ENCODE measurements at places on chromosomes 2 and 18.

DNA sequence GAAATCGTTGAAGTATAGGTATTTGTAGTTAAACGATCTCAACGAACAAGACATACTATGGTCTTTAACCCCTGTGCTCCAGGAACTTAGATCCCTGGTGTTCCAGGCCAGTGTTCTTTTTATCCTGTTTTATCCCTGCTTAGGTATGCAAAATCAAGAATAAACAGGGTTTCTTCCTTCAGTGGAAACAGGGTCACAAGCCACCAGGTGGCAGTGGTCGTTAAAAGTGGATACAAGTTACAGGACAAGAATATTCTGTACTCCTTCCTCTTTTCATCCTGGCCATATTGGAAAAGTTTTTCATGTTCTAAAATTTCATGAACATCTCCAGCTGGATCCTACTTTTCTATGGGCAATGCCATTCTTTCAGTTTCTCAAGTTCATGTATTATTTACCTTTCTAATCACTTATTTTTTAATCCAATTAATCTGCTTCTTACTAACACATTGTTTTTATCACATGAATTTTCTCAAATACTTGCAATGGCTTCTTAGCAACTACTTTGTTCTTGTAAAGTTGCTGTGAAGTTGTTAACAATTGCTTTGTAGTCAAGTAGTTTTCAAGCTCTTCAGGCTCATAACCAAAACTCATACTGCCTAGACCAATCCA is 16.4 kb upstream of the HNMT start:
- DNase-seq: peak; percentile 12

GRCh38 chr2:134468164-134468563 is 214.3 kb downstream of the MGAT5 start:
- no peak for DNase-seq

DNA sequence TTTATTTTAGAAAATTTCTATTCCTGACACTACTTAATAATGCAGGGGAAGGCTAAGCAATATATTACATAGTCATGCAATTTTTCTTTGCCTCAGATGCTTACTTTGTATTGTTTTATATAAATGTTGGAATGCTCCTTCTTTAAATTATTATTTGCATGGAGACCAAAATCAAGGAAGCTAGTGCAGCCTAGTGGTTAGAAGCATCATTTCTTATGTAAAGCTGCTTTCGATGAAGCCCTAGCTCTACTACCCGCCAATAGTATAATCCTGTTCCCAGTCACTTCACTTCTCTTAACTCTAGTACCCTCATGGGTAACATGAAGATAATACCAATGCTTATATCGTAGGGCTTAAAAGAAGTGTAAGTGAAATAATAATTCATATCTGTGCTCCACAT is 198.9 kb downstream of the LRATD1 start:
- no peak for DNase-seq

- DNase-seq: no peak
Measured at GRCh38 chr2:74278694-74279093, 64.5 kb downstream of the SLC4A5 start.

DNA sequence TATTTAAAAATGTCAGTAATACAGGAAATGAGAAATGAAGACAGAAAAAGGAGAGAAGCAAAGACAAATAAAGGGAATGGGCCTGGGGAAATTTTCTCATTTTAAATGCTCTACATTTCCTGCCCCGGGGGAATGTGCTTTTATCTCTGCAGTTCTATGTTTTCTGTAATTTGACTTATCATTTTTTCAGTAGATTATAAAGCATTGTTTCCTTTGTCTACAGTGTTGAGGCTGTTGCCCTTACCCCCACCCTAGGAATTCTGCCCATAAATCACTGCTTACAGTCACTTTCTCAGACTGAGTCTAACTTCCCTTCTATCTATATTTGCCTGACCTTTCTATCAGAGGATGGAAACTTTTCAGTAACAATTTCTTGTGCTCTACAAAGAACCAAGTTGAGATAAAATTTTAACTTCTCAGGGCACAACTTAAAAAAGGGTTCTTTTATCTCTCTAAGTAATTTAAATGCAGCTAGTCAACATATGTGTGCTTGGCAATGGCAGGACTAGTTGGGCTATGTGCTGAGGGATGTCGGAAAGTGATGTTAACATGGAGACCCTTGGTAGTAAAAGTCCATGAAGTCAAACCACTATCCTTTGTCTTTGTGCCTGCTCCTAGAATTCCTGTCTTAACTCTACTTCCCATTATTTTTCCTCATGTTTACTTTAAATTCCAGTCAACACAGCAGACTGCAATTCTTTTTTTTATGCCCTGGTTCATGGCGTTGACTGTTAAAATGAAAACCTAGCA is 146.5 kb upstream of the MMADHC start:
- no peak for DNase-seq

- DNase-seq: no peak
Measured at GRCh38 chr2:237012577-237013267, 73.0 kb upstream of the COPS8 start.

DNA sequence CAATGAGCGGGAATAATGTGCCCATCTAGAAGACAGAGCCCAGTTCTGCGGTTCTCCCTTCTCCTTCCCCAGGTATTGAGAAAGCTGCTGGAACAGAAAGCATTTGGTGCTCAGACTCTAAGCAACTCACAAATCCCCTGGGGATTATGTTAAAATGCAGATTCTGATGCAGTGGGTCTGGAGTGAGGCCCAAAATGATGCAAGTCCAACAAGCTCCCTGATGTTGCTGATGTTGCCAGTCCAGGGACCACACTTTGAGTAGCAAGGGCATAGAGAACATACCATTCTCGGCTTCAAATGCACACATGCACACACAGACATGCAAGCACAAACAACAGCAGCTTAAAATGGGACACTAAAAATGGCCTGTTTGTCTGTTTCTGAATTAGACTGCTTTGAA is 274.8 kb upstream of the NCKAP5 start:
- no peak for DNase-seq

DNA sequence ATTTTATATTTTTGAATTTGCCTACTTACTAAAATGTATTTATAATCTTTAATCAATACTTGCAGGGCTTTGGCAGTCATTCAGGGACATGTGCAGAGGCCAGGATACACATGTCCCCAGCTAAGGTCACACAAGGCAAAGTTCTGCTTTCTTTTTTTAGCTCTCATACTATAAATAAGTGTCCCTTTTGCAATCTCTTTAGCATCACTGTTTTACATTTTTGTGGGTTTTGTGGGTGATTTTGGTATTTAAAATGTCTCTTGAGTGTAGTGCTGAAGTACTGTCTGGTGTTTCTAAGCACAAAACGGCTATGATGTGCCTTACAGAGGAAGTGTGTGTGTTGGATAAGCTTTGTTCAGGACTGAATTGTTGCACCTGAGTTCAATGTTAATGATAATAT is 309.0 kb upstream of the GULP1 start:
- no peak for DNase-seq

DNA sequence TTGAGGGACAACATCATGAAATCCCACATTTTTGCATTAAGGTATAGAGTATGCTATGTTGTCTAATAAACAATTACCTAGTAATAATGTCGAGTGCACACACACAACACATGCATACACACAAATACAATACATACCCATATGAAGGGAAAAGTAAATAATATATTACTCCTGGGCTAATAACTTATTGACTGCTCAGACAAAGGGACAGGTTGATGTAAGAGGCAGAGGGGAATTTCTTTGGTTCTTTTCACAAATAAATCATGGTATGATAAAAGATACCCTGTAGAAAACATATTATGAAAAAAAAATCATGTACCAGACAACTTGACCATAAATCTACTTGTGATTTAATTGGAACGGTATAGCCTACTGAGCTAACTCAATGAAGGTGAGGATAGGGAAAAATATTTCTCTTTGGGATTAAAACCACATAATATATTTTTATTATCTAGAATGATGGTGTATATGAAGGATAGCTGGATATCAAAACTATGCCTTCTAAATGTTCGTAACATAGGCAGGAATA is 398.7 kb upstream of the LRRTM4 start:
- no peak for DNase-seq

DNA sequence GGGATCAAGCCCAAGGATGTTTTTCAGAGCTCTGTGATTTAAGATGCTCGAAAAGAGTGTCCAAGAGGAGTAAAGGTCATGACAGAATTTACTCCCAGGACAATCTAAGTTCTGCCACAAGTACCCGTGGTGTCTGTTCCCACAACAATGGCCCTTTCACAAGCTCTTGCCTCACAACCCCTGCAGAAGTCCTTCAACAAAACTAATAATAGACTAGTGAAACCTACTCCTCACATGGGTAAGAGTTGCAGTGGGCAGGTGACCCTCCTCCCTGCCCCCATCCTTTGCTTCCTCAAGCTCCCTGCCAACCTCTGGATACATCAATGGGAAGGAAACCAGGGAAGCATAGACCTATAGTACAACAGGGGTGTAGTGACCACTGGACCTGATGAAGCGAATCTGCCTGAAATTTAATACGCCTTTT is 34.9 kb downstream of the PTCD3 start:
- DNase-seq: no peak

DNA sequence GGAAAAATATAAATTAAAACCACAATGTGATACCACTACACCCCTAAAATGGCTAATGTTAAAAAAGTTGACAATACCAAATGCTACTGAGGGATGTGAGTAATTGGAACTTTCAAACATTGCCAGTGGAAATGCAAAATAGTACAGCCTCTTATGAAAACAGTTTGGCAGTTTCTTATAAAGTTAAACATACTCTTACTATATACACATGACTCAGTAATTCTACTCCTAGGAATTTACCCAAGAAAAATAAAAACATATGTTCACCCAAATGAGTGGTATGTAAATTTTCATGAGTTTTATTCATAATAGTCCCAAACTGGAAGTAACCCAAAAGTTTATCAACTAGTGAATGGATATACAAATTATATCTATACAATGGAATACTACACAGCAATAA is 228.0 kb downstream of the CYP26B1 start:
- DNase-seq: no peak

DNA sequence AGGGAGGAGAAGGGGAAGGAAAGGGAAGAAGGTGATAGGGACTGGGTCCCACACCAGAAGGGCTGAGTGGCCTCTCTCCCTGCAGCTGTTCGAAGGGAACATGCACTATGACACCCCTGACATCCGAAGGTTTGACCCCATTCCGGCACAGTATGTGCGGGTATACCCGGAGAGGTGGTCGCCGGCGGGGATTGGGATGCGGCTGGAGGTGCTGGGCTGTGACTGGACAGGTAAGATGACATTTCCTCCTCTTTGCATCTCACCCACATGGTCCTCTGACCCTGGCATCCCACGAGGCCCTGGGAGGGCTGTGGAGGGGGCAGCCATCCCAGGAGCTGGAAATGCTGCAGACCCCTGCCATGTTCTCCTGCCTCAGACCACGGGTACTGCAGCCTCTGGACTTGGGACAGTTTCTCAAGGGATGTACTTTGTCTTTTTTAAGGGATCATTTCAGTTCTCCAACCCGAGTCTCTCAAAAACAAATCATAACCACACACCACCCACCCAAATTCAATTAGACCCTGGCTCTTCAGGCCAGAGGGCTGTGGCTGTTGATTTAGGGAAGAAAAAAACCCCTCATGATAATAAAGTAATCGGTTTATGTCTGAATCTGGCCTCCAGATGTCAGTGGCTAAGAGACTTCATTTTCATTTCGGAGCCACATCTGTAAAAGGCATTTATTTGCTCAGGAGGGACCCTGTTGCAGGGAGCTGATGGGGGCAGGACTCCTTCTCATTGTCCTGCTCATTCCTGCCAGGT is 63.5 kb downstream of the NRP2 start:
- no peak for DNase-seq

GRCh38 chr2:70089220-70089982 is 2.1 kb downstream of the PCBP1 start:
- peak; percentile 44 for DNase-seq

DNA sequence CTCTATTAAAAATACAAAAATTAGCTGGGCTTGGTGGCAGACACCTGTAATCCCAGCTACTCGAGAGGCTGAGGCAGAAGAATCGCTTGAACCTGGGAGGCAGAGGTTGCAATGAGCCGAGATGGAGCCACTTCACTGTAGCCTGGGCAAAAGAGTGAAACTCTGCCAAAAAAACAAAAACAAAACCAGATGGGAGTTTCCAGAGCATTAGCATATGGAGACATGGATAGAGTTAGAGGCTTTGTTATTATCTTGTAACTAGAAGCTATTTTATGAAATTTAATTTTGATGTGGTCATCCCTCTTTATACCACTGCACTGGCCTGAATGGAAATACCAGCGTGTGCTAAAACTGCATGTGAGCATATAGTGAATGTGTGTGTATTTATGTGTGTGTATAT is 58.9 kb downstream of the TRAPPC8 start:
- no peak for DNase-seq

- DNase-seq: no peak
Measured at GRCh38 chr2:67996772-67997527, 65.9 kb downstream of the C1D start.

DNA sequence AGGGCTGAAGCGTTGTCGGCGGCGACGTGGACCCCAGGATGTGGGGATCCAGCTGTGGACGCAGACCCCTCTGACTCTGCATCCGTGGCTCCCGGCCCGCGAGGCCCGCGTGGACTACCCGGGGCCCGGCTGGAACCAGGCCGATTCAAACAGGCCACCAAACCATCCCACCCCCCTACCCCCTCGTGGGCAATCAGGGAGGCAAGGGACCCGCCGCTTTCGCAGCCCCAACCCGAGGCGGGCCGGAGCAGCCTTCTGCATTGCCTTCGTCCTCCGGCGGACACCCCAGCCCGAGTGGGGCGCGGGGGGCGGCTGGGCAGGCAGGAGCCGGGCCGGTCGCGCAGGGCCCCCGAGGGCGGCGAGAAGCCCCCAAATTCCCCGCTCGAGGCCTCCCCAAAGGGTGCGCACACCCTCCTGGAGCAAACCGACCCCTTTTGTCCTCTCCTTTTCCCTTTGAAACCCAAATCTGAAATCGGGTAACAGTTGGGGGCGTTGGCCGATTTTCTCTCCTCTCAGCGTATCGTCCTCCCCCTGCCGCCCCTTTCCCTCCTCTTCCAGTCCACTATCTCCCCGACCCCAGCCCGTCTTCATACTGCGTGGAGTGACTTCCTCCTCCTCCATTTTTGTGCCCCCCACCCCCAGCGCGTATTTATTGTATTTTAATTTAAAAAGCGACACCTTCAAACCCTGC is 7.4 kb downstream of the SP9 start:
- DNase-seq: no peak

GRCh38 chr18:11165138-11165537 is 15.8 kb upstream of the PIEZO2 start:
- no peak for DNase-seq

- no peak for DNase-seq
Measured at GRCh38 chr18:33113416-33113815, 327.1 kb downstream of the CCDC178 start.

GRCh38 chr2:62054029-62054791 is 141.7 kb upstream of the B3GNT2 start:
- DNase-seq: no peak

GRCh38 chr18:51398104-51398503 is 200.6 kb upstream of the MEX3C start:
- DNase-seq: no peak

- DNase-seq: no peak
Measured at GRCh38 chr2:162198239-162198638, 45.0 kb downstream of the FAP start.

GRCh38 chr18:33757037-33757436 is 179.0 kb downstream of the ASXL3 start:
- no peak for DNase-seq

GRCh38 chr18:26436176-26437051 is 111.9 kb downstream of the KCTD1 start:
- DNase-seq: no peak

- DNase-seq: no peak
Measured at GRCh38 chr18:56130481-56130880, 507.9 kb downstream of the TXNL1 start.

Measured in activated T-cell treated with anti-CD3 and anti-CD28 coated beads for 24 hours (primary cell).